ENCODE measurements at places on chromosomes 3 and 15.

- no peak for DNase-seq
Measured at GRCh38 chr3:73510334-73510733, 114.4 kb downstream of the PDZRN3 start.

DNA sequence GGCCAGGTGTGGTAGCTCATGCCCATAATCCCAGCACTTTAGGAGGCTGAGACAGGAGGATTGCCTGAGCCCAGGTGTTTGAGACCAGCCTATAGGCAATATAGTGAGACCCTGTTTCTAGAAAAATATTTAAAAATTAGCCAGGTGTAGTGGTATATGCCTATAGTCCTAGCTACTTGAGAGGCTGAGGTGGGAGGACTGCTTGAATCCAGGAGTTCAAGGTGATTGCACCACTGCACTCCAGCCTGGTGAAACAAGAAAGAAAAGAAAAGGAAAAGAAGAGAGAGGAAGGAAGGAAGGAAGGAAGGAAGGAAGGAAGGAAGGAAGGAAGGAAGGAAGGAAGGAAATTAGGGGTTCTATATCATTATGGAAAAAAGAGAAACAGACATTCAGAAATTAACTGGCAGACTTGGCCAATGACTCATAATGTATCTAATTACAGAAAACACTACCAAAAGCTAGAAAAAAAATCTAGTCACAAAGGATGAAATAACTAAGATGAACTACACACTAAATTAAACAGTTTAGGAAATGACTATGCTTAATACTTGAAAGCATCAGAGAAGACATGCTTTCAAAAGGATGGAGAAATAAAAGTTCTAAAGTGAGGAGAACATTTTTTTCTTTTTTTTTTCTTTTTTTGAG is 45.4 kb upstream of the TERB2 start:
- DNase-seq: no peak

DNA sequence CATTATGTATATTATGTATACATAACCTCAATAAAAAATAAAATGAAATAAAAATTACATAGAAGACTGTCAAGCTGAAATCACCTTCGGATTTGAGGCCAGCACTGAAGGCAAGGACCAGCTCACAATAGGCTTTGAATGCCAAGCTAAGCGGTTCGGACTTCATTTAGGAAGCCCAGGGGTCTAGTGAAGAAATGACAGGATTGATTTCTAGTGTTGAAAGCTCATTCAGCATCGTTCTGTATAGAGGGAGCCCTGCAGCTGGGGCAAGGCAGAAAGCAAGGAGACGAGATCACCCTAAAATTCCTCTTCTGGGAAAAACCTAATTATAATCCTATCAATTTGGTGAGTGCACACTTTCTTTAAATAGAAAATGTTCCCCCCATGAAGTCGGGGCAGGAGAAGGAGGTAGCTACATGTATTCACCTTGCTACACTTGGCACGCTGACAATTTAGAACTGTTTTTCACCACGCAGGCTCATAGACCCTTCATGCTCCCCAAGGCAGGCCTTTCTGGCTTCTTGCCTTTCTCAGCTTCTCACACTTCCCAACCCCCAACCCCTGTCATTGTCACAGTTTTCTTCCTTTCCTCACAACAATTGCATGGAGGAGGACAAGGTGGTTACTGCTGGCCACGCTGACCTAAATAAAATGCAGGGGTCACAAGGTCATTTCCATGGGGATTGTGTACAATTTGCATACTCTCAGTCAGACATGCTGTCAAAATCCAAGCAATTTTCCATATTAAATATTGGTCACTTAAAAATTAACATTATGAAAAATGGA is 44.4 kb upstream of the SSR3 start:
- no peak for DNase-seq

DNA sequence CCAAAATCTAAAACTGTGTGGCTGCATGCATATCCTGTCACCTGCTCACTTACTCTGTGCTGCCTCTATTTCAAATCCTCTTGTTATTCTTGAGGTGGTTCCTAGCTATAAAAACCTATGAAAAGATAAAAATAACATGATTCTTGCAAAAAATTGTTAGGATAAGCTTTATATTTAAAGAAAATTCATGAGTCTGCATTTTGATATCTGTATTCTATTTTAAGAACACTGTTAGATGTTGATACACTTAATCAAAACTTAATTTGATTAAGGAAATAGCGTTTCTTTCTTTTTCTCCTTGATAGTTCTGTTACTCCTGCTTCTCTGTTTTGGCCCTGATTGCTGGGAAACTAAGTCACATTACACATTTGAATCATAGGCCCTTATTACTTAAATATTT is 22.5 kb downstream of the STT3B start:
- DNase-seq: no peak

- DNase-seq: no peak
Measured at GRCh38 chr3:171747223-171747920, 62.9 kb downstream of the PLD1 start.

DNA sequence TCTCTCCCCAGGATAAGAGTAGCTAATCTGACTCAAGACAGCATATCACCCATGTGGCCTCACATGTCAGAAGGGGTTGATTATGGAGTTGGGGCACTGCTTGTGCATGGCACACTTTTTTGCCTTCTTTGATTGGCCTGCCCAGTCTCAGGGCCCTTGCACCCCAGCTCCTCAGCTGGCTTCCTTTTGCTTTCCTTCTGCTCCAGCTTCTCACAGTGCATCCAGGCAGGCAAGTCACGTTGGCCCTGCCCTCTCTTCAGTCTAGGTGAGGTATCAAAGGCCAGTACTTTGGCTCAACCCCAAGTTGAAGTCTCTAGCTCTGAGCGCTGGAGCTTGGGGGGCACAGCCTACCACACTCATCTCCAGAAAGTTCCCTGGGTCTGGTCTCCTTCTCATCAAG is 42.2 kb downstream of the NGRN start:
- DNase-seq: no peak

- DNase-seq: no peak
Measured at GRCh38 chr3:162141272-162141791, 644.7 kb downstream of the OTOL1 start.

GRCh38 chr3:130789782-130790322 is 43.2 kb upstream of the PIK3R4 start:
- no peak for DNase-seq

DNA sequence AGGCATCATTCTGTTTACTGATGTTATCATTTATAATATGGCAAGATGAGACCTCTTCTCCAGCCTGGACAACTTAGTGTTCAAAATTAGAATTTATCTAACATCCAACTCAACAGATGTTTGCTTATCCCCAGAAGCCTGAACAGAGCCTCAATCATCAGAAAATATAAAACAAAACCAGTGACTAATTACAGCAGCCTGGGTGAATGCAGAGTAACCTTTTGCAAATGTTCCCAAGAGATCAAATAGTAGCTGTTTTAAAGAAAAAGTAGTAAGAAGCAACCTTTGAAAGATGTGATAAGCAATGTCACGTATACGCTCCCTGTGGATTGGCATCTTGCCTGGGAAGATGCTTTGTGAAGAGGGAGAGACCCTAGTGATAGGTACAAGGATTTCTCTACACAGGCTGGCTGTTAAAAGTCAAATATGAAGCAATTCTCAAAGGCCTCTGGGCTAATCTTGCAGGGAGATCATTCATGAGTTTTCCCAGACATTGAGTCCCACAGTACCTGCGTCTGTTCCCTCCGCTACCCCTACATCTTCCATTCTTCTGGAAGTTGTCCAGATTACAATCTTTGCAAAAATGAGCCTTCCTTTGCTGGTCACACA is 39.3 kb upstream of the PRICKLE2 start:
- DNase-seq: no peak

- no peak for DNase-seq
Measured at GRCh38 chr3:197068077-197068476, 38.5 kb upstream of the MELTF start.

GRCh38 chr3:123421353-123422174 is 27.3 kb downstream of the ADCY5 start:
- DNase-seq: no peak

DNA sequence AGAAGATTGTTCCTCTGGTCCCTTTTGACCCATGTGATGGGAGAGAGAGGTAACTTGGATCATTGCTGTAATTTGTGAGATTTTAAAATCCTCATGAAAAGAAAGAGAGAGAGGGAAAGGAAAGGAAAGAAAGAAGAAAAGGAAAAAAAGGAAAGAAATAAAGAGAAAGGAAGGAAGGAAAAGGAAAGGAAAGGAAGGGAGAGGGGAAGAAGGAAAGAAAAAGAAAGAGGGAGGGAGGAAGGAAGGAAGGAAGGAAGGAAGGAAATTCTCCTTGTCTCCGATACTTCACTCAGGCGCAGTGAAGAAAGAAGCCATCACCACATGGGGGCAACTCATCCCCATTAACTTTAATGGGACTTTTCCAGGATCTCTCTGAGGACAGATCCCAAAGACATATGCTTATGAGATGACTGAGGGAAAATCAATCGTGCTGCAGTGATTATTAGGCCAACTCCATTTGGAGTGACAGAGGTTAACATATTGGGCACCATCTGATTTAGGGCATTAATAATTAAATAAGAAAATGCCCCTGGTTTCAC is 123.0 kb downstream of the MEGF11 start:
- no peak for DNase-seq

GRCh38 chr3:112405845-112406244 is 72.9 kb downstream of the CD200 start:
- DNase-seq: no peak

DNA sequence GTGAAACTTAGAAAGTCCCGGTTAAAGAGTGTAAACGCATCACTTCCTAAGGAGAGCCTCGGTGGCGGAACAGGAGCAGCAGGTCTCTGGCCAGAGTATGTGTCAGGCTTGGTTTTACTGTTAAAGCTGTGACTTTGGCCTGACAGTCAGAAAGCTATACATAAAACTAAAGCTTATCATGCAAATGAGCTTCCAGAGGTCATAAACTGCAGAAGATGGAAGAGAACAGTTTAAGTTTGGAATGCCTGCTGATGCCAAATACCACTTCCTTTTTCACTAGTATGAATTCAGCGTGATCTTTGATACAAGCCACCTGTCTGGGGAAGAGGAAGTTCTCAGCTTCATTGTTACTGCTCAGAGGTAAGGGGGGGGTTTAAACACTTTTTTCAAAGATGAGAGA is 125.1 kb upstream of the CTDSPL start:
- DNase-seq: no peak

- no peak for DNase-seq
Measured at GRCh38 chr3:16439163-16439847, 74.2 kb downstream of the RFTN1 start.

Data from activated naive CD8-positive, alpha-beta T cell treated with anti-CD3 and anti-CD28 coated beads, Interleukin-2, amount 10 ng/mL, durations not matched to agents 7 days and 5 days (primary cell).